ENCODE measurements at places on chromosomes 4 and X. TPM values are rescaled to one million over a fixed set of nuclear protein-coding genes. Genes with fewer than 3 reads are reported as not detected.

The ASMT gene
- not detected for total RNA-seq

The IL1RAPL1 gene
- total RNA-seq, result not detected

The AKAP14 gene
- not detected for total RNA-seq

The APOO gene
- 36.0 TPM for total RNA-seq

The FGB gene
- total RNA-seq, result not detected

The MAGEA9B gene
- not detected for total RNA-seq

The TLR10 gene
- not detected for total RNA-seq
